Spinal cord (tissue), 10 donors: ENCODE measurements at places on chromosomes 16 and 17.
A peak's percentile ranks its signal among the peaks of the same experiment; 100 is the strongest.

- DNase-seq = no peak
Measured at GRCh38 chr17:38453951-38454421, 25.7 kb downstream of the ARHGAP23 start.

DNA sequence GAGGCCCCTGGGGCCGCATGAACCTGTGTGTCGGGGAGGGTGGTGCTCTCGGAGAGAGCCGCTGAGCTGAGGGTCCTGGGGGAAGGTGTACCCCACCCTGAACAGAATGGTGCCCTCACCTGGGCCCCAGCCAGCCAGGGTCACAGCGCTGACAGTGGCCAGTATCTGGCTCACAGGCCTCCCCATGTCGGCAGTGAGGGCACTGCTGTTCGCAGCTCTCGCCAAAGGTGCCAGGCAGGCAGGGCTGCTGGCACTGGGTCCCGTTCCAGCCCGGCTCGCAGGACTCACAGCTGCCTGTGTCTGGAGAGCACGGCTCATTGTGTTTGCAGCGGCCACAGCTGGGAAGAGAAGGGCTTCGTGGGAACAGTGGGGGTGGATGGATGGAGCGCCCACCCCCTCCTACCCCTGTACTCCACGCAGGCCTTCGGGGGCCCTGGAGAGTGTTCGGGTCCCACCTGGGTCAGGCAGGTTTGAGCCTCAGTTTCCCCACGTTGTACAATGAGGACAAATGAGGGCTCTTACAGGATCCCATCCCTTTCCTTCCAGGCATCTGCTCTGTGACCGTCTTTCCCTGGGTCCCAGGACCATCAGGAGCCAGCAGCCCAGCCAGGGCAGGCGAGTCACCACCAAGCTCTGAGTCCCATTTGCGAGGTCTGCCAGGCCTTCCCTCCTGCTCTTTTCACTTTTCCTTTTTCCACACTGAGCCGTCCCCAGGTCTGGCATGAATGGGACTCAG is 5.0 kb downstream of the SCARF1 start:
- DNase-seq = no peak

GRCh38 chr16:73891129-73891542 is 405.5 kb upstream of the PSMD7 start:
- DNase-seq = no peak

DNA sequence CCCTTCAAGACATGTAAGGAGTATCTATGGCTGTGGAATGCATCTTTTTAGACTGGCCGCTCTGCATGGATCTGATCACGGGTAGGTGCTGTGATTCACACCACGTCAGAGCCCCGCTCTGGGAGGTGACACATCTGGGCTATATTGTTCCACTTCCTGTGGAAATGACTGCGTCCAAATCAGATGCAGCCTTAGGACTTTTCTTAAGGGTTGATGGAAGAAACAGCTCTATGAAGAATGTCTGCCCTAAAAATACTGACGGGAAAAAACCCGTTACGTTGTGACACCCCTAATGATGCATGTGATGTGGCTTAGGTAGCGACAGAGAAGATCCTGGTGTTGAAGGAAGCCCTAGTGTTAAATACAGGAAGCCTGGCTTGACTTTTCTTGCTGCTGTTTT is 12.2 kb downstream of the BANP start:
- DNase-seq = no peak

DNA sequence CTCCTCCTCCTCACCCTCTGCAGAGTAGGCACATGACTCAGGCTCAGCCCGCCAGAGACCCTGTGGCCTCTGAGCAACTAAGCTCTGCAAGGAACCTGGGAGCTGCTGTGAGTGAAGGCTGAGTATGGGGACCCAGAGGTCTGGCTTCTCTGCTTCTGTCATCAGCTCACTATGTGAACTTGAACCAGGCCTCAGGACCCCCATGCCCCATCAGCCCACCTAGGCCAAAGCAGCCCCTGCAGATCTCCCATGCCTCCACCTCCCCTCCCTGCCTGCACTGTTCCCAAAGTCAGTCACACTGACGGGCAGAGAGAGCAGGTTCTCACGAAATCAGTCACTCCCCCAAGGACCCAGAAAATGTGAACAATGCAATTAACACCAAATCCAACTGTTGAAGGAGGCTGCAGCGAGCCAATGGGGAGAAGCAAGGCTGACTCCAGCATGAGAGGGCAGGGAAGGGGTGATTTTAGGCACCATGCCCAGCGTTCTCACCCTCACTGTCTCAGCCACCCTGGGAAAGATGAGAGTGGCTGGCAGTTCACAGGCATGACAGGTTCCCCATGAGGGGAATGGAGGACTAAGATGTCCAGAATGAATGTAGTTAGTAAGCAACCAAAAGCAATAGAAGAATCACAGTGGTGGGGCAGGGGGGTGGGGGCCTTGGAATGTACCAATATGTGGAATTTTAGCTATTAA is 60.6 kb downstream of the BEAN1 start:
- no peak for DNase-seq

DNA sequence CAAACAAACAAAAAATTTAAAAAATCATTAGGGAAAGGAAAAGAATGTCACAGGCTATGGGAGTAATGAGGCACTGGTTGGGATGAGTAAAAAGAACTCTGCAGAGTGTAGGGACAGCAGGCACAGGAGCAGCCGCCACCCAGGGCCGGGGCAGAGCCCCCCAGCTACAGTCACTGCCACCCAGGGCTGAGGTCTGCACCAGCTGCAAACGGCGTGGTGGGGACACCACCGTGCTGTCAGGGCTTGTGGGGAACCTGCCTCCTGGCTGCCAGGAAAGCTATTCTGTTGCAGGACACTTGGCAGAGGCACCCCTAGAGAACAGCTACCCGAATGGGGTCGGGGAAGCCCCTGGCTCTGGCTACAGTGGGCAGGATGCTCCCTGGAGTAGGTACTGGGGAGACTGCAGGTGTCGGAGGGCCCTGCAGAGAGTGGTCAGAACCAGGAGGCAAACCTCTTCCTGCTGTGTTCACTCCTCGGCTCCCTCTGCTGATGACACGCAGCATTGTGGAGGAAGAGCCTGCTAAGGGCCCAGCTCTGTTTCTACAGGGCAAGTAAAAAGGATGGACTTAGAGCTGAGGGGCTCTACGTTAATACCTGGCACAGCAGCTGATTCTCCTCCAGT is 32.3 kb upstream of the CAPN15 start:
- DNase-seq = peak; percentile 43

DNA sequence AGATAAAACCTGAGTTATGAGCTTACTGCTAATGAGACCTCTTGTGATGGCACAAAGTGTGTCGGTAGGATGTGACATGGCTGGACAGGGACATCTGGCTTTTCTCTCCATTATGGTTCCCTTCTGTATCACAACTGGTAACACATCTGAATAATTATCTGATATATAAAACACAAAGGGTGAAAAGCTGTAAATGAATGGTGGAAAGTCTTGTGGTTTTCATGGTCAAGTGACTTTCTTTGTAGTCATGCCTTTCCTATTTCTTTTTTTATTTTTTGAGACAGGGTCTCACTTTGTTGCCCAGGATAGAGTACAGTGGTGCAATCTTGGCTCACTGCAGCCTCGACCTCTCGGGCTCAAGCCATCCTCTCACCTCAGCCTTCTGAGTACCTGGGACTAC is 35.3 kb upstream of the ZFHX3 start:
- DNase-seq = no peak

GRCh38 chr16:46688101-46688653 is 801 bp downstream of the VPS35 start:
- DNase-seq = no peak

- no peak for DNase-seq
Measured at GRCh38 chr16:11067697-11068141, 123.4 kb downstream of the CLEC16A start.

GRCh38 chr16:4682084-4682591 is 11.2 kb upstream of the NUDT16L1 start:
- no peak for DNase-seq

GRCh38 chr16:69179328-69180010 is 7.5 kb upstream of the SNTB2 start:
- peak; percentile 26 for DNase-seq

- no peak for DNase-seq
Measured at GRCh38 chr16:68935008-68935407, 91.7 kb downstream of the TANGO6 start.
